ENCODE measurements at places on chromosomes 2 and 18. TPM values are rescaled to one million over a fixed set of nuclear protein-coding genes. Genes with fewer than 3 reads are reported as not detected.
A peak's percentile ranks its signal among the peaks of the same experiment; 100 is the strongest.

DNA sequence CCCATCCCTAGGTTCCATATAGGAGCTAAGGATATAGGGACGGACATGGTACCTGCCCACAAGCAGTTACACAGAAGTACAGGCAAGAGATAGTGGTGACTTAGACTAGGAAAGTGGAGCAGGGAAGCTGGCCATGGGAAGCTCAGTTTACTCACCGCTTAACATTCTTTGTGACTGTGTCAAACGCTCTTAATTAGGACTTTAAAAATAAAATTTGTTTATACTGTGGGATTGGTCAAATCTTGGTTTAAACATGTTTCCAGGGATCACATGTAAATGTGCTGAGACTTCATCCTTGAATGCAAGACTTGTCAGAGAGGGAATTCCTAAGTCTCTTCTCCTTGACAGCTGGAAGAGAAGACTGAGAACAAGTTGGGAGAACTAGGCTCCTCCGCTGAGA lies 107.3 kb downstream of the MTCL1 start:
- DNase-seq = no peak

The ACMSD gene
- total RNA-seq = not detected

The GALM gene
- total RNA-seq = 33.0 TPM

- no peak for DNase-seq
Measured at GRCh38 chr2:134347756-134348155, 93.9 kb downstream of the MGAT5 start.

The SOX11 gene
- total RNA-seq = not detected

GRCh38 chr2:8457699-8458502 lies 224.0 kb upstream of the ID2 start:
- no peak for DNase-seq

The GYPC gene
- total RNA-seq = 66.7 TPM

- no peak for DNase-seq
Measured at GRCh38 chr2:97702731-97703470, 10.5 kb upstream of the ZAP70 start.

DNA sequence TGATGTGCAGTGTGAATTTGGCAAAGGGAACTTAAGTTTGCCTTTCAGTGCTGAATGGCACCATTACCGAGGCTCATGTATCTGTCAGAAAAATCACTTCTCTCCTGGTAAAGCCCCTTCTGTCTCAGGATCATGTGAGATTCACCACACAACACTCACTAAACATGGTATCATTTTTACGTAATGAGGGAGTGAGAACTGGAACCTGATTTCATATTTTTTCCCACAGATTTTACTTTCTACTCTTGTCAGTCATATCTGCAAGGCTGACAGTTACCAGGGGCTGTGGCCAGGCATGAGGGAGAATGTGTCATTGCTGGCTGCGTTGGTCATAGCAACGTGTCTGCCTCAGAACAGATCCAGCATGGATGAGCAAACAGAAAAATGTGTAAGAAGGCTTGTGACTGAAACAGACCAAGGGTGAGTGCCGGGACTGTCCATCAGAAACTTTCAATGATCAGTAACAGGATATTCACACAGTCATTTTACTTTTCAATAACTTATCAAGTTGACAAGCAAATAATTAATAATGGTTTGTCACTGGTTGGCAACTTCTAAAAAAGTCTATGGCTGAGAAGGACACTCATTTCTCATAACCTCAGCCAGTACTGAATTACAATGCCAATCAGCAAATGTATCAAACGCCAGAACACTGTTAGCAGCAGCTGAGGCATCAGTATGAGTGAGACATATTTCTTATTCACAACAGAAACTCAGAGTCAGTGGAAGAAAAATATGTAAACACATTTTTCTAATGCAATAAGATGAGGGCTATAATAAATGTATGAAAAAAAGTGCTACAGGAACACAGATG lies 100.5 kb downstream of the CDC42EP3 start:
- no peak for DNase-seq

DNA sequence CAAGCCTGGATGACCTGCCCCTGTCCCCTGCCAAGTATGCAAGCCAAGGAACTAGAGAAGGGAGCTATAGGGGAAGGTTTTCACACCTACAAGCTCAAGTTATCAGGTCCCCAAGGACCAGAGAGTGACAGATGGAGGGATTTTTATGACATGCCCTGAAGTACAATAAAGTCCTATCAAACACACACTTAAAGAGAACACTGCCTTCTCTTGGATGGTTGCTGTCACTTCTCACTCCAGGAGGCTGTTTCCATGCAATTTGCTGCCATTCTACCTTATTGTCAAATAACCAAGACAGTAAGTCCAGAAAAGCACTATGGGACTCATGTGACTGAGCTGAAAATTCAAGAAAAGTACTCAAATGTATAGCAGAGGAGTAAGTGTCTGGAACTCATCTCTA lies 76.6 kb upstream of the DDX18 start:
- no peak for DNase-seq

The TWIST2 gene
- total RNA-seq = 140 TPM

DNA sequence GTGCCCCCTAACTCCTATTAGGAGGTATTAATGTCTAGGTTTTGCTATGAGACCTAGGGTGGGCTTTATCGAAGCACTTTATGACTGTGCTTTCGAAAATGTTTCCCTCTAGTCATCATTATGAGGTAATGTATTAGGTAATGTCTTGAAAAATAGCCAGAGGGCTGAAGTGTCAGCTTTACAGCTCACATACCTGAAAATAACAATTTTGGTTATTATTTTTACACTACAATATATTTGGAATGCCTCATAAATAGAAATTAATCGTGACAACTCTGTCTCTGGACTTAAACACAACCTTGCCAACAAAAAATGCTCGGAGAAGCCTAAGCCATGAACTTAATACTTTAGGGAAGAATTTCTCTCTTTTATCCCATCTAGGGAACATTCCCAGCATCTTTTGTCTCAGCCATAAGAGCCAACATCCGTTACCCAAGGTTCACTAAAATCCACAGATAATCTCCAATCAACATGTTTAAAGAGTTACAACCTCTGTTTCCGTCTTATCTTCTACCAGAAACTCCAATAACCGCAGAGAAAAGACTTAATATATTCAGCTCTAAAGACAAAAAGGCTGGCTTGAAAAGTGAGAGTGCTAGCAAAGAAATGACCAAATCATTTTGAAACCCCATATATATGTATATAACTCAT lies 130.9 kb upstream of the RND3 start:
- DNase-seq = no peak

DNA sequence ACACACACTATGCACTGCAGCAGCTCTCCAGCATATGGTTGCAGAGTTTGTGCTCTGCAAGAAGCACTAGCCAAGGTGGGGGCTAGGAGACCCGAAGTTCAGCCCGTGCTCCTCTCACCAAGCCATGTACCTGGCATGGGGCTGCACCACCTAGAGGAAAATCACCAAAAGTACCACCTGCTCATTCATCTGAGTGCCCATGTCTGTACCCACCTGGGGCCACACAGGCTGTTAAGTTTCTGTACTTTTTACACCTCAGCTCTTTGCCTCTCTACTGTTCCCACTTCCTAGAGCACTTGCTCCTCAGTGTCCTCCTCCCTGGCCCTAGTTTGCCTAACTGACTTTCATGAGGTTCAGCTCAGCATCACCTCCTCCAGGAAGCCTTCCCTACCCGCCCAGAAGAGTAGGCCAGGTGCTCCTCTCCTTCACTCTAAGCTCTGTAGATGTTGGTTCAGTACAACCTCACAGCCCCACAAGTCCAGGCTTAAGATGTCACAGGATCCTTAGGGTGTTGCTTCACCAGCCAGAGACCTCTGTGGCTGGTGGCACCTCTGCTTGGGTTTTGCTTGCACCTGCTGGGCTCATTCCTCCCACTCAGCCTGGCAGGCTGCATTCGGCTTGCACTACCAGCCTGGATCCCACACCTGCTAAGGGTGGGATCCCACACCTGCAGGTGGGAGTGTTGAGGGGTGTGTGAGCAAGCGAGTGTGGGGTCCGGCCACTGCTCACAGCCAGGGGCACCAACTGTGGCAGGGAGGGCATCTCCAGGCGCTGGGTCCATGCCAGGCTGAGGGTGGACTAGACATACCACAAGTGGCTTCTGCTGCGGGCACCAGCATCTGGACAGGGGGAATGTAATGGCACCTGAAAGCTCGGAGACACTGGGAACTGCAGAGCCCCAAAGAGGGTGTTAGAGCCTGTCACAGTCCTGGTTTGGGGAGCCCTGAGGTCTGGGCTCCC lies 10.2 kb upstream of the TFCP2L1 start:
- DNase-seq = no peak

GRCh38 chr2:142944721-142945120 lies 67.3 kb downstream of the KYNU start:
- DNase-seq = no peak

- no peak for DNase-seq
Measured at GRCh38 chr18:62453864-62454263, 69.0 kb upstream of the ZCCHC2 start.

GRCh38 chr2:193627187-193627926 lies 1432.6 kb upstream of the TMEFF2 start:
- DNase-seq = no peak

The SLC5A7 gene
- 0.87 TPM for total RNA-seq

GRCh38 chr2:217902379-217903141 lies 100.2 kb downstream of the TNS1 start:
- peak; percentile 79 for DNase-seq

The SPATS2L gene
- 53.1 TPM for total RNA-seq
